Stimulated activated CD8-positive, alpha-beta memory T cell treated with anti-CD3 and anti-CD28 coated beads, Interleukin-4, amount 100 ng/mL, for 4 hours (primary cell): ENCODE measurements at places on chromosomes 5 and 9.

DNA sequence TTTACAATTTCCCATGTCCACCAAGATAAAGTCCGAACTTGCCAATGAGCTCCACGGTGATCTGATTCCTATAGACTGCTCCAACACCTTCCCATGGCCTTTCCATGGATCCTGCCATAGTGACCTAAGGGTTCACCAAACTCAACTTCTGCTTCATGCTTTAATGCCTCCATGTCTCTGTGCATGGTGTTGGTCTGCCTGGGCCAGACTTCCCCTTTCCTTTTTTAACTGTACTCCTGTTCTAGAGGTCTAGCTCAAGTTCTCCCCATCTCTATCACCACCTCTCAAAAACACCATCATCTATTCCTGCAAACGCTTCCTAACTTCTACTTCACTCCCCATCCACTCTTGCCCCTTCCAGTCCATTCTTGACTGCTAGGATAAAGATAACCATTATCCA, 14.8 kb upstream of the SMARCA2 start:
- DNase-seq, result no peak

DNA sequence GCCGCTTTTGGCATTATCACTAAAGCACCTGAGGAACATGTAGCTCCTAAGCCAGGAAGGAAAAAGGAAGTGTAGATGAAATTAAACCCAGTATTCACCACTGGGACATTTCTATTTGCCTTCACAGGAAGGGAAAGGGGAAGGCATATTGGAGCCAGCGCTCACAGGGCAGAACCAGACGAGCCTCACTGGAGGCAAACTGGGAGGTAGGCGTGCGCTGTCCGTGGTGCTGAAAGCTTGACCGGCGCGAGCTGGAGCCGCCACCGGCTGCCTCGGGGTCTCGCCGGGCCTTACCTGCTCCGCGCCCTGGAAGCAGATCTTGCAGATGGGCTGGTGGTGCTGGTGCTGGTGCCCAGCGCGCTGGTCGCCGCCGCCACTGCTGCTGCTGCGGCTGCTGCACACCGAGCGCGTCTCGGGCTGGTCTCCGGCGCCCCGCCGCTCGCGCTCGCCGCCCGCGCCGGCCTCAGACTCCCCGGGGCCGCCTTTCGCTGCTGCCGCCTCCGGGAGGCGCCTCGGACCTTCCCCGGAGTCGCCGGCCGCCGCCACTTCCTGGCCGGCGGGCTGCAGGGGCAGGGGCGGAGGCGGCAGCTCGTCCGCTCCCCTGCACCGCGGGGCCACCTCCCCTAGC, 732 bp downstream of the MARCHF11 start:
- DNase-seq, result no peak

GRCh38 chr5:139180850-139181249, 17.3 kb downstream of the SIL1 start:
- no peak for DNase-seq

DNA sequence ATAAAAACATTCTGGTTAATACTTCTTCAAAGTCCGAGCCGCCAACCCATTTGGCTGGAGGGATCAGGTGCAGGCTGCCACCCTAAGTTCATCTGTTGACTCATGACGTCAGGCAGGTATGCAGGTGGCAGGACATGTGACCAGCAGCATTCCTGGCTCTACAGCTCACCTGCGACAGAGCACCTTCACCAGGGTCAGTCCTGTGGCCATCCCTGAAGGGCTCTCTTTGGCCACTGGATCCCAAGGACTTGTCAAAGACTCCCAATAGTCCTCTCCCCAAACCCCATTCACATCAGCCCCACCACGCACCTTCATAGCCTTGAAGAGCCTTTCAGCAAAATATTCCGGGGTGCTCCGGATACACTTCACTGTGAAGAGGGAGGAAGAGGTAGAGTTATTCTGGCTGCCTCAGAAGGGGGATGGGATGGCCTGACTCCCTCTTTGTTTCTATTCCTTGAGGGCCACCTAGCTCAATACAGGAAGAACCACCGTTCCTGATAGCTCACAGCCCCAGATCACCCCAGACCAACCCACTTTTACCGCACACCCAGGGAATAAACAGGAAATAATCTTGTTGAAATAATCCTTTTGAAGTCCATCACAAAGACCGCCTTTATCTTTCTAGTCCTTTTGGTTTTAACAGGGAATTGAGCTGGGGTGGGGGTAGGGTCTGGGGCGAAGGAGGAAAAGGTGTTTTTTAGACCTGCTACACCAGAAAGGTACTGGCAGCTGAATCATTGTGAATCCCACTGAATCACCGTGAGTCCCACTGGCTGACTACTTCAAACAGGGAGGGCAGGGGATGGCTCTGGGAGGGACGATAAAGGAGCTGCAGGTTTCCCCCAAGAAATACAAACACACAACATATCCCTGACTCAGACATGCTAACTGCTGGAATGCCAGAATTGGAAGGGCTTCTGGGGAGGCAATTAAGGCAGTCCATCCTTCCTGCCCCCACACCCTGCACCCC, 26.4 kb downstream of the ANXA6 start:
- no peak for DNase-seq

DNA sequence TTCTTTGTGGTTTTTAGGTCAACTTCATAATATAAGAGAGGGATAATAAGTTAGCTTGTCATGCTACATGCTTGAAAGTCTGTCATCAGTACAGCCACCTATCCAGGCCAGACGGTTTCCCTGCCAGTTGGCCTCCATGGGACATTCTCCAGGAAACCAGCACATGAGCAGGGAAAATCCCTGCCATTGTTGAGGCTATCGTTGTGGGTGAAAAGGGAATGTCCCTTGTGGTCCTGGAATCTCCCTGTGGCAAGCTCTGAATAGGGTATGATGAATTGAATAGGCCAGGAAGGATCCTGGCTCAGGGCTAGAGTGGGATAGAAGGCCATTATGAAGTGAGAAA, 12.3 kb downstream of the F2RL1 start:
- no peak for DNase-seq

- DNase-seq, result no peak
Measured at GRCh38 chr9:13426606-13427005, 147.1 kb upstream of the MPDZ start.

DNA sequence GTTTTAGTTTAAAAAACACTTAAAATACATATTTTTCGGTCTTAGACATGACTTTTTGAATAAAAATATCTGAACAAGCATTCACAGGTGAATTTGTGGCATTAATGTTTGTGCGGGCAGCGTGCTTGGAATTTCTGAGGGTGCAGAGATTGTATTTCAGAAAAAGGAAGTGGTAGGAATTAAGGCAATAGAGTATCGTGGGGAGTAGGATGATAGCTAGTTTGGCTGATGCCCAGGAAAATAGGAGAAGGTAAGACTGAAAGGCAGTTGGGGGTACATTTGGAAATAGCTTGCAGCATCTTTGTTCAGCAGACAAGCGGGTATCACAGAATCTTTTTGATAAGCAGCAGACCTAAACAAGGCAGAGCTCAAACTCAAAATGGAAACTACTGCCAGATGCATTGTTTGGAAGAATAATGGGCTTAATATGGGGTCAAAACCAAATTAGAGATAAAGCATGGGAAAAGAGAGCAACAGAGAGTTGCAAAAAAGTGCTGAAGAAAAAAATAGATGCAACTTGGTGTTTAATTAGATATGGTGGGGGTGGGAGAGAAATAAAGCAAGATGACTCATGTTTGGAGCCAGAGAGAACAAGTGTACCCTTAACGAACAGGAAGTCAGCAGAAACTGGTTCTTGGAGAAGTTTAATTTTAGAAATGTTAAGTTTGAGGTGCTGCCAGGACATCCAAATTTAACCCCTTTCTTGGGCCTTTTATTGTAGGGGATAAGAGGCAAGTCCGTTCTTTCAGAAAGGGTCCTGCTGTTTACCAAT, 85.7 kb upstream of the ARRDC3 start:
- no peak for DNase-seq

DNA sequence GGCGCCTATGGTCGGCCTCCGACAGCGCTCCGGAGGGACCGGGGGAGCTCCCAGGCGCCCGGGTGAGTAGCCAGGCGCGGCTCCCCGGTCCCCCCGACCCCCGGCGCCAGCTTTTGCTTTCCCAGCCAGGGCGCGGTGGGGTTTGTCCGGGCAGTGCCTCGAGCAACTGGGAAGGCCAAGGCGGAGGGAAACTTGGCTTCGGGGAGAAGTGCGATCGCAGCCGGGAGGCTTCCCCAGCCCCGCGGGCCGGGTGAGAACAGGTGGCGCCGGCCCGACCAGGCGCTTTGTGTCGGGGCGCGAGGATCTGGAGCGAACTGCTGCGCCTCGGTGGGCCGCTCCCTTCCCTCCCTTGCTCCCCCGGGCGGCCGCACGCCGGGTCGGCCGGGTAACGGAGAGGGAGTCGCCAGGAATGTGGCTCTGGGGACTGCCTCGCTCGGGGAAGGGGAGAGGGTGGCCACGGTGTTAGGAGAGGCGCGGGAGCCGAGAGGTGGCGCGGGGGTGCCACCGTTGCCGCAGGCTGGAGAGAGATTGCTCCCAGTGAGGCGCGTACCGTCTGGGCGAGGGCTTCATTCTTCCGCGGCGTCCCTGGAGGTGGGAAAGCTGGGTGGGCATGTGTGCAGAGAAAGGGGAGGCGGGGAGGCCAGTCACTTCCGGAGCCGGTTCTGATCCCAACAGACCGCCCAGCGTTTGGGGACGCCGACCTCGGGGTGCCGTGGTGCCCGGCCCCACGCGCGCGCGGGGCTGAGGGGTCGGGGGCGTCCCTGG, 561 bp downstream of the DAPK1 start:
- no peak for DNase-seq

DNA sequence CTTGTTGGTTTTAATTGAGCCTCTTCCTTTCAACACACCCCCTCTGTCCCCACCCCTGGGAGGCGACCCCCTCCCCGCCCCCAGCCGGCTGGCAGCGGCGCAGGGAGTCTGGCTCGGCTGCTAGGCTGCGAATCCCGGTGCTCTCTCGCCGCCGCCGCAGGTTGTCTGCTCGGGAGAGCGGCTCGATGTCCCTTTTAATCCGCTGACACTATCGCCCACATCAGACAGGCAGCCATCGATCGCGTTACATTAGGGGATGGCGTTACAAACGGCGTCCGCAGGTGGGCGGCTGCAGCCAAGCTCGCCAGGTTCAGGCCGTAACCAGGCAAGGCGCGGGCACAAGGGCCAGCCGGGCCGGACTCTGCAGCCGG, 1.3 kb downstream of the NR2F1-AS1 start:
- DNase-seq, result no peak

- DNase-seq, result no peak
Measured at GRCh38 chr9:37031902-37032301, 2.2 kb downstream of the PAX5 start.

DNA sequence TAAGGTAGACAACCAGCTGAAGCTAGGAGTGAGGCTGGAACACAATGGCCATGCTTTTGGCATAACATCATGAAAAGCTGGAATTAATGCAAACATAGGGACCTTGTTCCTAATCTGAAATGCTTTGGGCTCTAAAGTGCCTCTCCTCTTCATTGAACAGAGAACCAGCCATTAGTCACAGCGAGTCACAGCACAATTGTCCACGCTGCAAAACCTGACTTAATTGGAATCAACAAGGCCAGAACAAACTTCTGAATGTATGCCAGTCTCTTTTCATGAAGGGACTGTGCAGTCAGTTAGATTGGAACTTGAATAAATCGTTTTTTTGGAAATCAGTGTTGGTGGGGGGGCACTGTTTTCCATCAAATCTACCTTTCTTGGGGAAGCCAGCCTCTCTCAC, 96.5 kb downstream of the JAKMIP2 start:
- no peak for DNase-seq

DNA sequence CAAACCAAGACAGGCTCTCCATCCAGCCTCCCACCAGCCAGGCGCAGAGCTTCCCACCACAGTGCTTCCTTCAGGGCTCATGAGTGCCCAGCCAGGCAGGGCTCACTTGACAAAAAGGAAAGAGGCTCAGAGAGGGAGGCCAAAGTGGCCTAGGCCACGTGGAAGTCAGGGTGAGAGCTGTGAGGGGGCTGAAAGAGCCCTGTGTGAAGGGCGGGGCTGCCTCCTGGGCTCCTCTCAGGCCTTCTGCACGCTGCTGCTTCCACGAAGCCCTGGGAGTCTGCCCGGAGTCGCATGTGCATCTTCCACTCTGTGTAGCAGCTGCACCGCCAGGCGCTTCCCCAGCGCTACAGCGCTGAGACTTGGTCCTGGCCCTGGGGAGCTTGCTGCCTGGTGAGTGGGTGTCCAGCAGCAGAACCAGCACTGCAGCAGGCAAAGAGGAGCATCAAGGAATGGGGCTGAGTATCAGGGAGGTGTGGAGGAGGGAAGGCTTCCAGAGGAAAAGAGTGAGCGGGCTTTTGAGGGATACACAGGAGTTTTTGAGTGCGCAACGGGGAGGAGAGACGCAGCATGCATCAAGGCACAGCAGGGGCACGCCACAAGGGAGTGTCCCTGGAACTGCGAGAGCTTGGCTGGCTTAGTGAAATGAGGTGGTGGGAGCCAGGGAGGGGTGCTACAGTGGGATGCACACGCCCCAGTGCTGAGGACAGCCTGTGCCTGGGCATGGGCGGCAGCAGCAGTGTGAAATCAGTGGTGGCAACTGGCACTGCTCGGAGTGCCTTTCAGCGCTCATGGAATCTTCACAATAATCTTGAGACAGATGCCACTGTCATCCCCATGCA, 178.0 kb downstream of the GAPVD1 start:
- DNase-seq, result no peak

DNA sequence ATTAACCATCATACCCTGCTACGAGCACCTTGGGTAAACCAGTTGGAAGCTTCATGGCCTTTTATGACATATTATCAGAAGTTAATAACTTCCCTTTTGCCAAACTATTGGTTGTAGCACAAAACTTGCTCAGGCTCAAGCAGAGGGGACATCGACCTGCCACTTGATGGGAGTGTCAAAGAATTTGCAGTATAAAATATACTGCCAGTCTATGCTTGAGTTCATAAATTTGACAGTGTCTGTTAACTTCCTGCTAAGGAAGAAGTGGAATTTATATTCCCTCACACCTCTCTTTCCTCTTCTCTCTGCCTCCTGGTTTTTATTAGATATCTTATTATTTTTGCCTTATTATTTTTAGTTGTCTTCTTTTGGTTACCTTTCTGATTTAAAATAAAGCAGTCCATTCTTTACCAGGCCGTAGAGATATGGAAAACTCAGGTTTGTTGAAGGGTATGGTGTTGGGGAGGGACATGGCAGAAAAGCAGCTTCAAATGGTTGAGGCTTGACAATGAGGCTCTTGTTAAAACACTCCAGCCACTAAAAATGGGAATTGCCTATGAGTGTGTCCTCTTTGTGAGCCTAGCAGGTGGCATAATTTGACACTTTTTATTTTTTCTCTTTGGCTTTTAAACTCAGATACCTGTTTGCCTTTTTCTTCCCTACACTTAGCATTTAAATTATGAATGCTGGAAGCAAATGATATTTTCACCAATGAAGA, 298.0 kb downstream of the DOCK8 start:
- DNase-seq, result no peak

DNA sequence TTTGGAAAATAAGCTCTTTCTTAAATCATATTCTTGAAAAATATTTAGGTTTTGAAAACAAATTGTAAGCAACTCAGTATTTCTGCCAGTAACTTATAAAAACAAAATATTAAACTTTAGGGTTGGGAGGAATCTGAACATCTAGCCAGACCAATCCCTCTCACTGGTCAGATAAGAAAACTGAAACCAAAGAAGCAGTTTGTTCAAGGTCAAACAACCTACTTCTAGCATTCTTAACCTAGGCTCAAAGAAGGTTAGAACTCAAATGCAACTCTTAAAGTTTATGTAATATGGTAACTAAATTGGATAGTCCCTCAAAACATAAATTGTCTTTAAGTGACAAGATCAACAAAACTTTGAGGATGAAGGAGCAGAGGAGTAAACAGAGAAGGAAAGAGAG, 374.9 kb upstream of the TNC start:
- no peak for DNase-seq
